ENCODE measurements at places on chromosomes 1 and 21. TPM values are rescaled to one million over a fixed set of nuclear protein-coding genes. Genes with fewer than 3 reads are reported as not detected.

Gene TMEM201
- total RNA-seq = 1.4 TPM

Gene SOX13
- total RNA-seq = 1.8 TPM

Gene YTHDF2
- total RNA-seq = 33.0 TPM

Gene SPRR1A
- not detected for total RNA-seq

Gene KRTAP19-3
- total RNA-seq = not detected

Gene PWP2
- total RNA-seq = 3.1 TPM

Gene HCRTR1
- not detected for total RNA-seq

Gene TMEM35B
- total RNA-seq = 27.5 TPM

Gene TFF1
- not detected for total RNA-seq

Gene U2AF1
- 15.1 TPM for total RNA-seq

Gene EEIG2
- 20.7 TPM for total RNA-seq

Gene ZNF683
- total RNA-seq = not detected

Measured in bronchial smooth muscle cell (primary cell).